Tibial nerve (tissue), 4 donors: ENCODE measurements at places on chromosomes 3 and 15.

DNA sequence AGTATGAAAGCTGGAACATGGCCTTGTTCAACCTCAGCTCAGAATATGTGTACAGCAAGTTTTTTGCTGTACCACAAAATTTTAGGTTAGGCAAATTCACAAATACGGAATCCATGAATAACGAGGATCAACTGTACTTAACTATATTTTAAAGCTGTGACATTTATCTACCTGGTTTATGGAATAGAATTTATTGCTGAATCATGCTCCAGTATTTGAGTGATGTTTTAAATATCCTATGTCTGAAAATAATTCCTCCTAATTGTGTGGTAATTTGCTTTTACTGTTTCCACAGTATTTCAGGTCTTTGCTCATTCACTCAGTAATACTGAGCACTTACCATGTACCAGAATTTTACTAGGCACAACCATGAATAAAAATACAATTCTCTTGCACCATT is 29.5 kb downstream of the SEC62 start:
- DNase-seq, result no peak

DNA sequence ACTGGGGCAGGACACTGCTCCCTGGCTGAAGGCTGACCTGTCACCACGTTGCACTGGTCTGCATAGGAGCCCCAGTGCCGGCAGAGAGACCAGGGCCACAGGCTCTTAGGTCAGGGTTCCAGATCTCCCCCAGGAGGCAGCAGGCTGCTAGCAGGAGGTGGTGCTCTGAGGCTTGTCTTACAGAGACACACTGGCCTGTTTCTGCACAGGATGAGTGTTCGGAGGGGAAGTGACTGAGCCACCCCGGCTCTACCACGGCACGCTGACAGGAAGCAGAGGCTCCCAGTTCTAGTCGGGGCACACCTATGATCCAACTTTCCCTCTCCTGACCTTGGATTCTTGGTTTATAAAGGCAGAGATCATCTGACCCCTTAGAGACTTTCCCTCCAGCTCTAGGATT is 8.6 kb downstream of the FBXL22 start:
- no peak for DNase-seq

- no peak for DNase-seq
Measured at GRCh38 chr3:101836652-101837598, 12.4 kb upstream of the NFKBIZ start.

- DNase-seq, result no peak
Measured at GRCh38 chr15:57070674-57071073, 152.2 kb downstream of the TCF12 start.

DNA sequence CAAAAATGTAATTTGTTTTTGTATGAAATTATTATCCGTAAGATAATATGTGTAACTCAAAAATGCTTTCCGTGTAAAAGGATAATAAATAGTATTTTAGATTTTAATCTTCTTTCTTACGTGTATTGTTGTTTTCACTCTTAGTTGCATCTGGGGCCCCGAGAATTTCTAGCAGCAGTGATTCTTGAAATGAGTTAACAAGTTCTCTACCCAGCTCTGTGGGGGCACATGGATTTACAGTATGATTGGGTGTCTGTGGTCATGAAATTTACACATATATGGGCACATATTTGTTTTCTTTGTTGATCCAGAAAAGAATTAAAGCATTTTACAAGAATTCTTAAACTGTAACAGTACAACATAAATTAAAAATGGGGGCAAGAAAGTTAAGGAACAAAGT is 145.9 kb upstream of the LRRFIP2 start:
- DNase-seq, result no peak

GRCh38 chr3:137789236-137789635 is 25.1 kb downstream of the SOX14 start:
- DNase-seq, result no peak
